ENCODE measurements at places on chromosomes 7 and 10.

- no peak for DNase-seq
Measured at GRCh38 chr10:126475074-126475691, 86.9 kb upstream of the ADAM12 start.

DNA sequence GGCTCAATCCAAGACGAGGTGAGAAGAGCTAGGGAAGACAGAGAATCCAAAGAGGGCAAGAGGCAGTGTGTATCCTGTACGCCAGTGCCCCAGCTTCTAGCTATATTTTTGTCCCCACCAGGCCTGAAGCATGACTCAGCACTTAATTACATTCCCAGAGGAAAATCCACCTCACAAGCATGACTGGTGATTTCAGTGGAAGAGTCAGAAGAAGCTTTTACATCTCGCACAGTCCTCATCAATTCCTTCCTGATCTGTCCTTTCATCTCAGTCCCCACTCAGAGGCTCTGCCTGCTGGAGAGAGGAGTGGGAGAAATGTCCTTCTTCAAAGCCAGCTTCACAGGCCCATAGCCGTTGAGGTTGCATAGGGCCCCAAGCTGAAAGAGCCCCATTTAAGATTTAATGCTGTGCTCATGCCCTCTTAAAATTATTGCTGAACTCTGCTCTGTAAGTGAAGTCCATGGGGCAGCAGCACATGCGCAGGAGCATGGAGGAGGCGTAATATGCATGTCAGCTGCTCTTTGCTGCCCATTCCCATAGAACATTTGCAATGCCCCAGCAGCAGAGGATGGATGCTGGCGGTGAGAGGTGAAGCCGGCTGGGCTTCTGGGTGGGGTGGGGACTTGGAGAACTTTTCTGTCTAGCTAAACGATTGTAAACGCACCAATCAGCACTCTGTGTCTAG, 39.0 kb upstream of the AOAH start:
- no peak for DNase-seq

- no peak for DNase-seq
Measured at GRCh38 chr7:10940704-10941355, 32.8 kb upstream of the PHF14 start.

- no peak for DNase-seq
Measured at GRCh38 chr7:18177815-18178660, 150.4 kb upstream of the PRPS1L1 start.

GRCh38 chr7:139807009-139807408, 22.1 kb upstream of the TBXAS1 start:
- DNase-seq: no peak

Measured in keratinocyte (primary cell).